ENCODE measurements at places on chromosomes 6 and 20.
A peak's percentile ranks its signal among the peaks of the same experiment; 100 is the strongest.

DNA sequence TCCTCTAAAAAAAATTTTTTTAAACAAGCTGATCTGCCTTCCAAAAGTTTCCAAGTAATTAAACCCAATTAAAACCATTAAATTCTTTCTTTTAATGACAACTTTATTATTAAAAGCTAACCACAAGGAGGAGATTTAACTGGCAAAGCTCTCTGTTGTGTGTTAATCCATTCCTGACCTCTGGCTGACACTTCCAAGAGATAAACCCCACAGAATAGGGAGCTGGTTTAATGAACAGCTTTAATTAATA lies 230.8 kb downstream of the EYA2 start:
- no peak for DNase-seq

- DNase-seq: no peak
Measured at GRCh38 chr20:5933802-5934436, 16.4 kb downstream of the TRMT6 start.

DNA sequence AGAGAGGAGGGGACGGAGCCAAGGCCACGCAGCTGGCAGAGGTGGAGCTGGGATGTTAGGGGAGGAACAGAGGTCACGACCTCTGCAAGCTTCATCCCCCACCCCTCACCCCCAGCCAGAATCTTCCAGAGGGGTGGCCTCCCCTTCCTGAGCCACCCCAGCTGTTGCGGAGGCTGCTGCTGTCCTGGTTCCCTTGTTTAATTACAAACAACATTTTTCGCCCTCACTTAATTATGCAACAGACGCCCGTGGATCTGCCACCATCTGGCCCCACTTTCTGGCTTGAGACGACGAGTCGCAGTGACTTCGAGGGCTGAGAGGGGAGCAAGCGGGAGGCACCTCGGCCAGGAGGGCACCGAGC lies 153.7 kb upstream of the PTPN1 start:
- no peak for DNase-seq

DNA sequence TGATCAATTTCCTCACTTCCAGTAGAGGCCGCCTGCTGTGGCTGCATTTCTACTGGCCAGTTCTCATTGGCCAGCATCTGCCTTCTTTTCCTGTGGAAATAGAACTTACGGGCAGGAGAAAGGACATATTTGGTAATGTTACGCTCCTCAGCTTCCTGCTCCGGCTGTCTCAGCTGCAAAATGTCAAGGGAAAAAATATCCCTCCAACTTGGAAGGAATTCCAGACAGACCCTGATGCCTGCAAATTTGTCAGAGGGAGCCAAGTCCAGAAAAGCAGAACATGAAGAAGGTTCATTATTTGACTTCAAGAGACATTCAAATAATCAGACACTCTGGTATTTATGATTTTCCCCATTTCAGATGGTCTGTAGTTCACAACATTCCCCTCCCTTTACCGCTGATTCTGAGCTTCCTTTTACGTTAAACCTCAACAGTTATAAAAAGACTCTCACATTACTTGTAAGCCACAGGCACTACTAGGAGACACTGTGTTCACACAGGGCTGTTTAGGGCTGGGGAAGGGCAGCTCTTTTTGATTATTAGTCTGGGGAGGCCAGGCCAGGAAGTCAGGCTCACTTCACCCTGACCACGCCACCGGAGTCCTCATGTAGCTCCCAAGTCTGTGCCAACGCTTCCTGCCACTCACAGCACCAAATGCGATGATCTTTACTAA lies 179.6 kb upstream of the CCN2 start:
- no peak for DNase-seq

- DNase-seq: no peak
Measured at GRCh38 chr6:27865850-27866356, 46.3 kb downstream of the OR2B2 start.

GRCh38 chr6:154268486-154268885 lies 88.1 kb downstream of the IPCEF1 start:
- DNase-seq: no peak

DNA sequence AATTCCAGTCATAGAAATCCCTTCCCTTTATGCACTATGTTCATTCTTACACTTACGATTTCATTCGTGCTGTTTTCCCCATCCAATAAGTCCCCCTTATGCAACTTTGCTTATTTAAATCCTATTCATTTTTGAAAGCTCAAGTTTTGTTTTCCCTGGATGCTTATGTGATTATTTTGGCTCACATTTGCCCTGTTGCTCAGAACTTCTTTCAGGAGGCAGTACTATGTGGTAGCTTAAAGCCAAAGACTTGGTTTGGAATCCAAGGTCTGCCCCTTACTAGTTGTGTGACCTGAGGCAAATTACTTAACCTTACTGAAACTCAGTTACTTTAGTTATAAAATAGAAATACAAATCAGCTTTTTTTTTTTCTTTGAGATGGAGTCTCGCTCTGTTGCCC lies 59.6 kb downstream of the MOXD1 start:
- DNase-seq: no peak

DNA sequence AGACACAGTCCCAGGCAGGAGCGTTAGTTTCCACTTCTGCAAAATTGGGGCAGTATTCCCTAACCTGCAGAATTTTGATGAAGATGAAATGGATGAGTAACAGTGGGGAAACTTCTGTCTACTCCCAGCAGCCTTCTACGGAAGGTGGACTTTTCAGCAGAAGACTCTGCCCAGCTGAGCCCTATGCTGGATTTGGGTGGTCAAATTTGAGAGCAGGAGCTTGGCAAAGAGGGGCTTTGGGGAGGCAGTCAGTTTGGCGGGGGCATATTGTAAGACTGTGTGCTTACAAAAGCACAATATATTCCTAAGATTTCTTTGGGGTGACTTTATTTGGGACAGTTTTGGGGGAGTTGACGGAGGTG lies 5.4 kb upstream of the SDCBP2 start:
- DNase-seq: no peak

GRCh38 chr6:54014440-54014839 lies 96.8 kb upstream of the MLIP start:
- no peak for DNase-seq

DNA sequence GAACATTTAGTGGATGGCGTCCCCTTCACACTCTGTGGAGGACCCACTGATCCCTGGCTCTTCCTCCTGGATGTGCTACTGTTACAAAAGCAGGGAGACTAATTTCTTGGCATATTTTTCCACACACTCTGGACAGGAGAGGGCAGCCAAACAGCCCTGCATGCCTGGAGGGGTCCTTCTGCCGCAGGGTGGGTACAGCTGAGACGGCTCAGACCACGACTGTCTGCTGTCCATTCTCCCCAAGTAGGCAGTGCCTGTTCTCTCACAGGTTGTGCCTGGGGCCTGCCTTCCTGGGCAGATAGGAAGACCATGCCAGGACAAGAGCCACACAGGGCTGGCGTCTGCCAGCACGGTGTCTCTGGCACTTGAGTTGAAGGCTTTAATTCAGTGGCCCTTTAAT lies 260.1 kb downstream of the FOXC1 start:
- DNase-seq: no peak

GRCh38 chr6:169725125-169726048 lies 1.1 kb upstream of the PHF10 start:
- DNase-seq: peak; percentile 20

DNA sequence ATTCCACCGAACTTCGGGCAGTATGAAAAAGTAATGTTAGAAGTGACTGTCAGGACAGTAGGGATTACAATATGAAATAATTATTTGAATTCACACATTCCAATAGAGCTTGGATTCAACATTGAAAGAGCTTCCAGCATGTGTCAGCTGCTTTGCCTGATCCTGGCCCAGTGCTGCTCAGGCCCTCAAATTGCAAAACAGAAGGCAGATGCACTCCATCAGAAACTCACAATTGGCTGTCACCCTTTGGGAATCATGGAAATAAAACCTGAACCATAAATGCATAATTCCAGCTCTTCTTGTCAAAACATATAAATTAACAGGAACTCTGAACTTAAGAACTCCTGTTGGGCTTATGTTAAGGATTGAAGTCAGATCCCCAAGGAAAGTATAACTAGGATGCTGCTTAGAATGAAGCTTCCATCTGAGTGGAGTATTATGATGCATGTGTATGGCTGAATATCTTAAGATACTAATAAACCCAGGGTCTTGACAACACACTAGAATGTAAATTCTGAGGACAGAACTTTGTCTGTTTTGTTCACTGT lies 1.8 kb upstream of the NDUFAF4 start:
- no peak for DNase-seq

GRCh38 chr6:119237177-119237715 lies 112.3 kb downstream of the MAN1A1 start:
- DNase-seq: no peak

- no peak for DNase-seq
Measured at GRCh38 chr20:48360342-48360975, 467.3 kb downstream of the PREX1 start.
